ENCODE measurements at places on chromosomes 6 and 20. TPM values are rescaled to one million over a fixed set of nuclear protein-coding genes. Genes with fewer than 3 reads are reported as not detected.
A peak's percentile ranks its signal among the peaks of the same experiment; 100 is the strongest.

Gene CLVS2
- total RNA-seq: not detected

Gene KHDC1
- total RNA-seq: 2.1 TPM

Gene AIF1
- not detected for total RNA-seq

Gene SLC17A1
- total RNA-seq: not detected

- peak; percentile 4 for DNase-seq
Observed at GRCh38 chr6:47407300-47408281, 70.0 kb upstream of the CD2AP start.

DNA sequence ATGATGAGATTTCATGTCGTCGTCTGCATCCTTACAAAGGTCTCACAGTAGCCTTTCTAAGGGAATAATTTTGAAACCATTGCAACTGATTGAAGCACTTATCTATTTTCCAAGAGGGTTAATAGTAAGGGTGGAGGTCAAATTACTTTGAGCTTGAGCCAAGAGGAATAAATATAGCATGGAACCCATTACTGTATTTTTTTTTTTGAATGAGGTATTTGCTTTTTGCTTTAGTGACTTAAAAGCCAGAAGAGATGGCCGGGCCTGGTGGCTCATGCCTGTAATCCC lies 78.3 kb downstream of the SCAND1 start:
- DNase-seq: peak; percentile 15

- DNase-seq: no peak
Observed at GRCh38 chr6:20882014-20882413, 347.8 kb downstream of the CDKAL1 start.

- DNase-seq: no peak
Observed at GRCh38 chr6:150466196-150466595, 97.4 kb downstream of the IYD start.

- no peak for DNase-seq
Observed at GRCh38 chr6:149453597-149454345, 31.0 kb downstream of the ZC3H12D start.

DNA sequence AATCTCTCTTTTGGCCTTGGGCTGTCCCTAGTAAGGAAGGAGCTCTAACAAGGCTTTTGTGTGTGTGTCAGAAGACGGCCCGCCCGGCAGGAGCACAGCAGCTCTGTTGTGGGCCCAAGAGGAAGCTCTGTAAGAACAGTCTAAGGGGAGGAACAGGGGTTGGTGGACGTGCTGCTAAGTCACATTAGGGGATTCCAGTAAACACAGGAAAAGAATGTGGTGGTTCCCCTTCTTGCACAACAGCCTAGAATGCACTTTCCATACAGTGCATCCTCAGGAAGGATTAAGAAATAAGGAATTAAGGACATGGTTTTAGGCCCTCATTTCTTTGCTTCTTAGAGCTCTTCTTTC lies 114.5 kb downstream of the RNF144B start:
- peak; percentile 30 for DNase-seq

GRCh38 chr6:26576929-26577719 lies 19.6 kb upstream of the ABT1 start:
- DNase-seq: peak; percentile 74

Data from RPMI7951 (cell line).